ENCODE measurements at places on chromosomes 7 and 10. TPM values are rescaled to one million over a fixed set of nuclear protein-coding genes. Genes with fewer than 3 reads are reported as not detected.

DNA sequence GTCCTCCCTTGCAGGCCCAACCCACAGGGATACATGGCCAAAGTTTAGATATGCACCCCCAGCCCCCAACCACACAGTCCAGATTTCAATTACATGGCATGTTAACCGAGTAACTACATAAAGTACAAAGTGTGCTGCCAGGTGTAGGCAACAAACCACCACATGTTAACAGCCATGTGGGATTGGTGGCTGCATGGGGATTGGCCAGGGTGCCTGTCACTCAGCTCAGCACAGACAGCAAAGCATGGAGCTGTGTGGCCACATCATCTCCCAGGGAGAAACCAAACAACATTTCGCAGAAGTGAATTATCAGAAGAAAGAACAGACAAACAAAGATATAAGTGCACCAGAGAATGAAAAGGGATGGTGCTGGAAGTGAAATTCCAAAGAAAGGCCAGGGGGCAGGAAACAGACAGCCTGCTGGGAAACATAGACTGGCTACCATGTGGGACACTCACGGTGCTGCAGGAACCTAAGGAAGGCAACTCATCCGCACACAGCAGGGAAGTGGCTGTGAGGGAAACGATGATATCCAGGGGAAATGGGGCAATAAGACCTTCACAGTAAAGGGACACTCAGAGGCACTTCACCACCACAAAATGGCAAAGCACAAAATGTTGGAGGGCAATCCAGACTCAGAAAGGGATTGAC is 171.2 kb downstream of the PTPRN2 start:
- H3K4me1 ChIP-seq: no peaks in the 10 kb centered on the region
- H3K27me3 ChIP-seq: no peaks in the 10 kb centered on the region
- no peak overlapping the region for H3K4me3 ChIP-seq
- no peak overlapping the region for H3K27ac ChIP-seq

DNA sequence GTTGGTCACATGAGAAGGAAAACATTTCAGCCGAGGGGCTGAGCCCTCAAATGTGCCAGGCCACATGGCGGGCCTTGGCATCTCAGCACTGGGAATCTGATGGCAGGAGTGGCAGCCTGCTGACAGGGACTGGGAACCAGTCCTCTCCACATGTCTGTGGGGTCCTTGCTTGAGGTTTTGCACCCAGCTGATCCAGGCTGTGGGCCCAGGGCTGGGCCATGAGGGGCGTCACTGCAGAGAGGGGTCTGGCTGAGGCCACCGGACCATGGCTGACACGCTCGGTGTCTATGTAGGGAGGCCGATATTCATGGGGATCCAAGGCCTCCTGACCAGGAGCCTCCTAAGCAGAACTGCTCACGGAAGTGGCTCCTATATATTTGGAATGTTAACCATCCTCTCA is 31.0 kb upstream of the PWWP2B start:
- no peak overlapping the region for H3K4me3 ChIP-seq
- no peaks in the 10 kb centered on the region for H3K4me1 ChIP-seq
- no peaks in the 10 kb centered on the region for H3K27me3 ChIP-seq
- H3K36me3 ChIP-seq: peaks cover 5% of the 10 kb centered on the region
- H3K27ac ChIP-seq: no peak overlapping the region

DNA sequence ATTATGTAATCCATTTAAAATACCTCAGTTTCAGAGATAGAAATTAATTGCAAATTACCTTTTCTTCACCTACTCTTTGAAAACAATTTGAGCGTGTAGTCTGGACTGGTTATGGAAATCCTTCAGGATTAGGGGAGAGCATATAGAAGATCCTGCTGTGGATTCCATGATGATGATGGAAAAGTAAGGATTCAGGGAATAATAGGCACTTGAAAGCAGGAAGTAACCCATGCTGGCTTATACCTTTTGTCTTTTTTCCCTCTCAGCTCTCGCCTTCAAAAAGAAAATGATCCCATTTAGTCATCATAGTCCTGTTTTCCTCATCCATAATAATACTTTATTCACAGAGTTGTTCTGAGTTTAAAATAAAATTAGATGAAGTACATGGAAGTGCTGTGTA is 4.4 kb downstream of the HBP1 start:
- H3K36me3 ChIP-seq: peaks cover 23% of the 10 kb centered on the region
- H3K27ac ChIP-seq: no peak overlapping the region
- H3K4me1 ChIP-seq: peaks cover 23% of the 10 kb centered on the region
- H3K27me3 ChIP-seq: no peaks in the 10 kb centered on the region
- no peak overlapping the region for H3K4me3 ChIP-seq

GRCh38 chr7:85749696-85750453 is 563.0 kb upstream of the SEMA3D start:
- no peak for DNase-seq
- H3K4me3 ChIP-seq: no peak overlapping the region
- no peak overlapping the region for H3K27ac ChIP-seq
- H3K4me1 ChIP-seq: peaks cover 10% of the 10 kb centered on the region
- H3K27me3 ChIP-seq: no peaks in the 10 kb centered on the region

GRCh38 chr10:113920875-113921274 is 66.4 kb downstream of the NHLRC2 start:
- no peak for DNase-seq
- H3K27ac ChIP-seq: no peak overlapping the region
- H3K4me3 ChIP-seq: no peak overlapping the region
- H3K27me3 ChIP-seq: no peaks in the 10 kb centered on the region
- no peaks in the 10 kb centered on the region for H3K36me3 ChIP-seq

DNA sequence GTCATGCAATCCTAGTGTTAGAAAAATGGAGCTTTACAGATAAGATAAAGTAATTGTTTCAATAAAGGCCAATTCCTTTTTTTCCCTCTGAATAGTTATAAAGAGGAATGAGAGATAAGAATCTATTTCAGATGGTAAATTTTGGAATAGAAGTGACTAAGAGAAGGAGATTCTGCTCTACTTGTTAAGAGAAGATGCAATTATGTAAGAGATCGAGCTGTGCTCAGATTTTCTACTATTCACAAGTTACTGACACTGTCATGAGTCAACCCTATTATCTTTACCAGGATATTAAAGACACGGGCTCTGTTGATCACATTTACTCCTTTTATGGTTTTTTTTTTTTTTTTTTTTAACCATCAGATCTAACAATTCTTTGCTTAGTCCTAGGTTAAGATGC is 511.3 kb downstream of the ARL4A start:
- H3K4me1 ChIP-seq: no peaks in the 10 kb centered on the region
- H3K36me3 ChIP-seq: no peaks in the 10 kb centered on the region
- no peak for DNase-seq
- H3K4me3 ChIP-seq: no peak overlapping the region
- H3K27ac ChIP-seq: no peak overlapping the region

The ATG9B gene
- 7.9 TPM for total RNA-seq

Measured in Calu3 (cell line).